ENCODE measurements at places on chromosomes 7 and 10.

DNA sequence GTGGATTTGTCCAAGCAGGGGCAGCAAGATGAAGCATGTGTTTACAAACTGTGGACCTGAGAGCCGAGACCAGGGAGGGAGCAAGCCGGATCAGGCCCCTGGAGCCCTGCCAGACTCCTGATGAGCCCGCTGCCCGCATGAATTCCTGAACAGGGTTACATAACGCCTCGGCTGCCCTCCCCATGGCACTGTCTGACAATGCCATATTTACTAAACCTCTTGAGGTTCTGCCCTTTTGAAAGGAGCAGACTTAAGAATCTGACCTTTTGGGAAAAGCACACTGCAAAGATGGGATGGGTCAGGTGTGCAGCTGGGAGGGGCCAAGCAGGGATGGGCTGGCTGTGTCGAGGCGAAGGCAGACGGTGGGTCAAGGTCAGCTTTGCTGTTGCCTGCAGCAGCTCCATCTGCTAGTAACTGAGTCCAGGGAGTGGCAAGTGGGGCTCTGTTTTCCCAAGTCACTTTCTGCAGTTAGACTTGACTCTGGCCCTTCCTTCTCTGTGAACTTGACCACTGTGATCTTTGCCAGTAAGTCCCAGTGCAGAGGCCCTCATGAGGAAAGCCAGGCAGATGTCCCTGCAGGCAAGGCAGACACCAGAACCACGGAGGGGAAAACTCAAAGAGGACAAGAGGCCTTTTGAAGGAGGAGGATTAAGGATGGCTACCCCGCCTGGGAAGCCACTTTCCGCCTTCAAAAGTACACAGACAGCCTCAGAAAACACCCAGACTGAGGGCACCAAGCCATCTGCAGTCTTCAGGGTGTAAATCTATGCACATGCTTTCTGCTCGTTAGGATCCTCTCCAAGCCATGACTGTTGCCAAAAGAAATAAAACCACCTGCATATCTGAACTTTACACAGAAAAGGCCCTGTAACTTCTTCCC lies 175.8 kb downstream of the TNS3 start:
- DNase-seq, result peak; percentile 80

GRCh38 chr7:1087465-1087814 lies 473 bp upstream of the GPER1 start:
- DNase-seq, result no peak

DNA sequence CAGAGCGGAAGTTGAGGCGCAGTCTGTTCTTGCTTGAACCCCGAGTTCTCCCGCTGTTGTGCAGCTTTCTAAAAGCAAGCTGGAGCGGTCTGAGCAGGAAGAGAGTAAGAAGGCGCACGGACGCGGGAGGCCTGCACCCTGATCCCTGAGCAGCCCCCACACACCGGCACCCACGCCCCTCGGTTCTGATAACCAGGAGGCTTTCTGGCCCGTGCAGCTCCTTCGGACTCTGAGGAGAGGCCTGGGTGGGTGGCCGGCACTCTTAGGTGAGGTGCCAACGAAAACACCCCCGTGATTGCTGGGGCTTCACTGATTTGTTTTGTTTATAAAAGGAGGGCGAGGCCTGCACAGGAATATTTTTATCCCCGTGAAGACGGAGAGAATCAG lies 28.9 kb downstream of the AMZ1 start:
- DNase-seq, result no peak

GRCh38 chr10:101046332-101047238 lies 15.2 kb upstream of the KAZALD1 start:
- no peak for DNase-seq

DNA sequence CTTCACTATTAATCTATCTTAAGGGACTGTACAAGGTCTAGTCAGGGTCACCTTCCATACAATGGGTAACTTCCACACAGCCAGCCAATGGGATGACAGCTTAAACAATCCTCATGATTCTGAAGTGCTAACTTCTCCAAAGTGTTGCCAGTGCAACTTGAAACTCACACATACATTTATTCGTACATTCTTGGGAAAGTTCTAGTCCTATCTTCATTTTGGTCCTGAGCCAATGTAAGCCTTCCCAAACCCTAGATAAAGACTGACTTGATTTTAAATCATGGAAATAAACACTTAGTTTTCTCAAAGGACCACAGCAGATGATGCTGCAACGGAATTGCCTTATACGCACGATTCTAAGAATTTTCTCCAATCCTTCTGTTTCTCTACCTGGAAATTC lies 117.5 kb upstream of the COL1A2 start:
- no peak for DNase-seq

GRCh38 chr7:152202056-152202455 lies 176.6 kb downstream of the GALNT11 start:
- no peak for DNase-seq

GRCh38 chr7:151808400-151809145 lies 68.3 kb downstream of the PRKAG2 start:
- no peak for DNase-seq

DNA sequence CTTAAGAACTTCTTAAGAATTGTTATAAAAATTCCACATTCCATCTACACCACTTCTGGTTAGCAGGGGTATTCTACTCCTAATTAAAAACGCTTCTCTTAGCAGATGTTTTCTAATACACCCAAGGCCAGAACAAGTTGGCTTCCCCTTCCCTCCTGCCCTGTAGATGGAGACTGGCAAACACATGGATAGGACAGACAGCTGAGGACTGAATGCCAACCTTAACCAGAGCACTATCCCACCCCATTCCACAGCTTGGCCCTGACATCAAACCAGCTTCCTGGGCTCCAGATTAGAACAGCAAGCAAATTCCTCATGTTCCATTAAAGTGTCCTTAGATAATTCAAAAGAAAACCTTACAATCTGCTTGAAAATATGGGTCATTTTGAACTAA lies 56.6 kb upstream of the IL6 start:
- no peak for DNase-seq

DNA sequence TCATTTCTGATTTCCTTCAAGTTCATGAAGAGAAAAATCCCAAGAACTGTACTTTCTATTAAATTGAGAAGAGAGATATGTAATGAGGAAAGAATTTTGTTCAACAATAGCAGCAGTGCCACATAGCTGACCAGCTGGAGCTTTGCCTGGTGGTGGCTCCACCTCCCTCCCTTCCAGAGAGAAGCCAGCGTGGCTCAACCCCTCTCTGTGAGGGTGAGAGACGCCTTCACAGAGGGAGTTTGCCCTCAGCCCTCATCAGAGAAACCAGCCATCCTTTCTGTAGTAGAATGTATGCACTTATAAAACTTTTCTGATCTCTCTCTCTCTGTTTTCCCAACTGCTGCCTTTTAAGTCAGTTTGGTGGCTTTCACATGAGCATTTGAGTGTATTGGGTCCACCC lies 20.5 kb upstream of the COL1A2 start:
- DNase-seq, result peak; percentile 51

DNA sequence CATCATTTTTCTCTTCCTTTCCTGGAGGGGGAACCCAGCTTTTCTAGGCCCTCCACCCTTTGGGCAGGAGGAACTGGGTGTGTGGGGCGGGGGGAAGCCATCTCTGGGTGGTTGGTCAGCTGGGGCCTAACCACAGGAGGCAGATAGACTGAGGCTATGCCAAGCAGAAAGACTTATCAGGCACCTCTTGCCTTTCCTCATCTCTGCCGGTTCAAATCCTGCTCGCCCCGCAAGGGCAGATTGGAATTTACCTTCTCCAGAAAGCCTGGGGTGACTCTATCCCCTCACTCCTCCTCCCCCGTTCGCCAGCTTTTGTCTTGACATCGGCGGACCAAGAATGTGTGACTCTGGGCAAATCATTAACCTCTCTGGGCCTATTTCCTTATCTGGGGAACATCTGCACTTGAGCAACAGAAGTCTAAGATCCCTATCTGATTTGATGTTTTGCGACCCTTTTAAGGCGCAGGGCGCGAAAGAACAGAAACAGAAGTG lies 584 bp upstream of the GARS1 start:
- DNase-seq, result peak; percentile 62

DNA sequence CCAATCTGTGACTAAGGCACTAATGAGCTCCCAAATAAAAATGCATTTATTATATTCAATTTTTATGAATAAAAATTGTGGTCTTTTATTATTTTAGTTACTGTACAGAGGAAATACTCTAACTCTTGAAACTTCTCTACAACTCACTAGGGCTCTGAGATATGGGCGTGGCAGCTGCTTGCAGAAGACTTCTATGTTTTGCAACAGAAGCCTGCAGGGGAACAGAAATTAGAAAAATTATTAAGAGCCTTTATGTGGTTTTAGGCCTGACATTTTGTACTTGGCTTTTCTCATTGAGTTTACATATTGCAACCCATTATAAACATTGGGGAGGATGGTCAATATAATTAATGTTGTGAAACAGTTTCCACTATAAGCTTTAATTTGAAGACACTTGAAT lies 581.4 kb downstream of the TNS3 start:
- DNase-seq, result no peak

DNA sequence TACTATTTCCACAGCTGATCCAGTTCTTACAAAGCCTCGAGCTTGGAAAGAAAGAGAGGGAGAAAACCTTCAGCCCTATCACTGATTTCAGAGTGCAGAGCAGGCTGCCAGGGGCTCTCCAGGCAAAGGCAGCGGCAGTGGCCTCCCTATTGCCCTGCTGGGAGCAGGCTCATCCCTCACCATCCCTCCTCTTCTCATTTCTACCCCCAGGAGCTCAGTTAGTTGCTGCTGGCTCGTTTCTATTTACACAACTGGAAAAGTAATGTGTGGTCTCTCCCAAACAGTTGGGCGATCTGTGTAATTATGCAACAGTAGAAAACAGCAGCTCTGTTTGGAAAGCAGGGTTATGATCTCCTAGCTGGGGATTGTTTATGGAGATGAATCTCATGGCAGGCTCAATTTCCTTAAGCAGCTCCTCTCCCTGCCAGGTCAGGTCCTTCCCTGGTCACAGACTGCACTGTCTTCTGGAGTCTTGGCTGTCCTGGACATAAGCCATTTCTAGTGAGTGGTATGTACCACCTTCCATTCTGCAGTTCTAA lies 28.7 kb upstream of the TNS3 start:
- no peak for DNase-seq

- no peak for DNase-seq
Observed at GRCh38 chr7:50304911-50305582, 531 bp downstream of the IKZF1 start.

DNA sequence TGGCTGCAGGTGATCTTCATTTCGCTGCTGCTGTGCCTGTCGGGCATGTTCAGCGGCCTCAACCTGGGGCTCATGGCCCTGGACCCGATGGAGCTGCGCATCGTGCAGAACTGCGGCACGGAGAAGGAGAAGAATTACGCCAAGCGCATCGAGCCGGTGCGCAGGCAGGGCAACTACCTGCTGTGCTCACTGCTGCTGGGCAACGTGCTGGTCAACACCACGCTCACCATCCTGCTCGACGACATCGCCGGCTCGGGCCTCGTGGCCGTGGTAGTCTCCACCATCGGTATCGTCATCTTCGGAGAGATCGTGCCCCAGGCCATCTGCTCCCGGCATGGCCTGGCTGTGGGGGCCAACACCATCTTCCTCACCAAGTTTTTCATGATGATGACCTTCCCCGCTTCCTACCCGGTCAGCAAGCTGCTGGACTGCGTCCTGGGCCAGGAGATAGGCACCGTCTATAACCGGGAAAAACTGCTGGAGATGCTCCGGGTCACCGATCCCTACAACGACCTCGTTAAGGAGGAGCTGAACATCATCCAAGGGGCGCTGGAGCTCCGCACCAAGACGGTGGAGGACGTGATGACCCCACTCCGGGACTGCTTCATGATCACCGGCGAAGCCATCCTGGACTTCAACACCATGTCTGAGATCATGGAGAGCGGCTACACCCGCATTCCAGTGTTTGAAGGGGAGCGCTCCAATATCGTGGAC lies 1.3 kb downstream of the CNNM2 start:
- peak; percentile 30 for DNase-seq

DNA sequence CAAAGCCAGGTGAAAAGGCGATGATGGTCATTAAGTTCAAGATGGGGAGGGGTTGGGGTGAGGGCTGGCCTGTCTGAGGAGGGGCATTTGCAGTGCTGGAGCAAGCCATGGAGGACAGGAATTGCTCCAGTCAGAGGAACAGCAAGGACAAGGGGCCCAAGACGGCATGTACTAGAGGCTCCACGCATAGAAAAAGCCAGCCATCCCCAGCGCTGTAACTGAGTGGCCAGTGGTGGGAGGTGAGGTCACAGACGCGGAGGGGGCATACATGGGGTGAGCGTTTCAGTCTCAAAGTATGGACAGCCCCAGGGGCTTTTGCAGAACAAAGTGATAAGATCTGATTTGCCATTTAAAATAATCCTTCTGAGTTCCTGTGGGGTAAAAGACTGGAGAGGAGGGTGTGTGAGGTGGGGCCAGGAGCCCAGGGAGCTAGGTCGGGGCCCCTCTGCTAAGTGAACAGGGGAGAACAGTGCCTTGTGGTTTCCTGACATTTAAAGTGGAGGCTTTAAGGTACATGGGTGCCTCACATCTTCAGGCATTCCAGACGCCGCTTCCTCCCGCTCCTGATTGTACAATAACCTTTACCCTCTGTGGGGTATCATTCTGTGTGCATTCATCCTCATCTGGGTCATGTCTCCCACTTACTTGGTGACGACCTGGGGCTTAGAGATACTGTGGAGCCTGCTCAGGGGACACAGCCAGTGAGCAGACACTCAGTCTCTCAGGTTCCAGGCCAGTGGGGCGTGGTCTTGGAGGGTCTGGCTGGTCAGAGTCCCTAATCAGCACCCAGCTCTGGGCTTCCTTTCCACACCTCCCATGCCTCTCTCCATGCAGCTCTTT lies 105.6 kb upstream of the GPR26 start:
- DNase-seq, result peak; percentile 6

DNA sequence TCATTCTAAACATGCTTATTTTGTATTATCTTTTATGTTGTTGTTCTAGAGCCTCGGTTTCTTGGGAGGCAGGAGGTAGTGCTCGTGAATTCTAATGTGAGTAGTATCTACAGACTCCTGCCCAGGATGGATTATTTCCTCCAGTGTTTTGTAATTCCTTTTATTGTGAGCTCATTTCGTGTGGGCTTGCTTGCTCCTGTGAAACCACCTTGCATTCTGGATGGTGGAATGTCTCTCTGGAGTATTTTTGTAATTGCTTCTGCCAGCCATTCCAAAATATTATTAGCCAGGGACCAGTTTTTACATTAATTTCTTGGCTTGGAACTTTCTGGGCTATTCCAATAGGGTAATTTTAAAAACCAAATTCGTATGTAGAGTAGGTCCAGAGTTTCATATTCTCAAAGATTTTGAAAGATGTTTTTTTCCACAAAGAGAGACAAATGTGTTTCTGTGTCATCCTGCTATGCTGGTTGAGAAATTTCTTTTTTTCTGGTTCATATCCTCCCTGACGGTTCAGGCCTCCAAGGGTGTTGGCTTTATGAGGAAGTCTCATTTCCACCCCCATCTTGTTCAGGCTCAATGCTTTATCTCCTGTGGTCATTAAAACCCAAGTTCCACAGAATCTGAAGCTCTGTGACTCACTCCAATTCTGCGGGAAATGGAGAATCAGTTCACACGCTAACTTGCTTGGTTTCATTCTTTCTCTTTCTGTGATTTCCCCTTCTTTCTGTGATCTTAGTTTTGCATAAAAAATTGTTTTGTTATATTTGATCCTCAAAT lies 41.7 kb upstream of the CALD1 start:
- DNase-seq, result no peak

DNA sequence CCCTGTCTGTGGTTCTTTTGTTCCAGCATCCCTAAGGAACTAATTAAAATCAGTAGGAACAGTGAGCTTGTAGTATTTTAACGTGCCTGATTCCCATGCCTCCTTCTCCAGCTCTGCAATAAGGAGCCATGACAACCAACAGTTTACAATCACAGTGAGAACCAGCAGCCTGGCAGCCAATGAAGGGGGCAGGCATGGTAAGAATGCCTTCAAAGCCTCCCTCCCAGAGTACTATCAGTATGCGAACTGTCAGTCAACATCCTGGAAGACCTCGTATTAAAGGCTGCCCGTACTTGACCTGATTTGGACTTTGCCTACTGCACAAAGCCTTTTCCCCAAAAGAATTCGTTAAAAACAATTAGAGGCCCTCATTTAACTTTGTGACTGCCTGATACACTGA lies 7.7 kb downstream of the ZPBP start:
- DNase-seq, result no peak
